ENCODE measurements at places on chromosomes 2 and 18. TPM values are rescaled to one million over a fixed set of nuclear protein-coding genes. Genes with fewer than 3 reads are reported as not detected.

- no peak for DNase-seq
Measured at GRCh38 chr18:13451661-13452387, 233.3 kb downstream of the LDLRAD4 start.

DNA sequence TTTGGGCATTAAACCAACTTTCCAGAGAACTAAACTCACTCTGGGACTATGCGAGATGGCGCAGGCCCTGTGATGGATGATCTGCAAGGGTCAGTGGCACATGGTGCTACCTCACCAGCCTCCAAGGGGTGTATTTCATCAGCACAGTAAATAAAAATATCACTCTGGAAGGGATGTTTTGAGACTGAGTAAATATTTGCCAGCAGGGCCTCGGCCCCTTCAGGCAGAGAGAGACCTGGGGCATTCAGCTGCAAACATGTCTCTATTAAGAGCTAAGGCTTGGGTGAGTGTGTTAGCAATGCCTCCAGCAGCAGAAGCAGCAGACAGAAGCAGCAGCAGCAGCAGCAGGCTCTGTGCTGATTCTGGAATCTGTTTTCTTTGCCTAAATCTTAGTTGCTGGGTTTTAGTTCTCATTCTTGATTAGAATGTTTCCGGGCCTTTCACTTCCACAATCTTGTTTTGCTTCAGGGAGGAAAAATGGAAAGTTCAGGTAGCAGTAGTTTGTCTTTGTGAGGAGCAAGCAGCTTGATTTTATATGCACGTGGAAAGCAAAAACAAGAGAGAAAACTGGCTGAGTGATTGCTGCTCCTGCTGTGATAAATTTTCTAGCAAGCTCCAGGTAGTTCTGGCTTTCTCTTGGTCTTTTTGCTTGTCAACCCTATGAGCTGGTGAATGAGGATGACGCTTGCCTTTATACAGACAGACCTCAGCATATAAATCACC, 18.6 kb downstream of the ADCYAP1 start:
- DNase-seq, result no peak

DNA sequence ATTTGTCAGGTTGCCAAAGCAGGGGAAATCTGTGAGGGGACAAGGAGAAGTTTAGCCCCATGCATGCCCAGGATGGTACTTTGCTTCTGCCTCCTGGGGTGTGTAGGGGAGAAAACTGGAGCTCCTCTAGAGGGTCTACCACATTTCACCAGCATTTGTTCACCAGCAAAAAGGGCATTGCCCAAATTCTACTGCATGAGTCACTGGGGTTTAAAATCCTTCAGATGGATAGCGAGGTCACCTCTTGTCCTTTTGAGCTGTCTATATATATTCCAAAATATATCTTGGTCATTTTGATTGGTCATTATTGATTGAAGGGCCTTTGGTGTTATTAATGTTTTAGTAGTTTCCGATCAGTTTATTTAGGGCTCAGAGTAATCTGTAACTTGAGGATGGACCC, 18.7 kb downstream of the FHOD3 start:
- DNase-seq, result no peak

GRCh38 chr2:9408641-9409151, 14.6 kb downstream of the ITGB1BP1 start:
- DNase-seq, result no peak

Gene COLEC12
- total RNA-seq, result 0.20 TPM

Gene PTPRM
- total RNA-seq, result 23.9 TPM

GRCh38 chr18:76414936-76415621, 80.0 kb downstream of the ZNF516 start:
- DNase-seq, result no peak

- DNase-seq, result no peak
Measured at GRCh38 chr2:53473775-53474311, 293.8 kb upstream of the CHAC2 start.

- DNase-seq, result no peak
Measured at GRCh38 chr2:60337142-60337497, 216.3 kb downstream of the BCL11A start.

DNA sequence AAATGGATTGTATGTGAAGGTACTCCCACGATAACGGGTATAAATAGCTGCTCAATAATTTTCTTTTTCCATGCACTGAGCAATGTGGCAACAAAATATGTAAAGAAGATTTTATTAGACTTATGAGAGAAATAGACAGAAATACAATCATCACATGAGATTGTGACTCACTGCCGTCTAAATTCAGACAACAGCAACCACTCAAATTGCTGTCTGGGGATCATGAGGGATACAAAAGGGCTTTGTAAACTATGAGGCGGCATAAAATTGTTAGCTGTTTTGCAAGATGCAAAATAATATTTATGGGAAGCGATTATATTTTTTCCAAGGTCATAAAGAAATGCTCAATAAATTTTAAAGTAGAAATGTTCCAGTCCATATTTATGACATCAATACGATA, 259.1 kb upstream of the AGAP1 start:
- DNase-seq, result no peak

Gene RAB6C
- 0.25 TPM for total RNA-seq

DNA sequence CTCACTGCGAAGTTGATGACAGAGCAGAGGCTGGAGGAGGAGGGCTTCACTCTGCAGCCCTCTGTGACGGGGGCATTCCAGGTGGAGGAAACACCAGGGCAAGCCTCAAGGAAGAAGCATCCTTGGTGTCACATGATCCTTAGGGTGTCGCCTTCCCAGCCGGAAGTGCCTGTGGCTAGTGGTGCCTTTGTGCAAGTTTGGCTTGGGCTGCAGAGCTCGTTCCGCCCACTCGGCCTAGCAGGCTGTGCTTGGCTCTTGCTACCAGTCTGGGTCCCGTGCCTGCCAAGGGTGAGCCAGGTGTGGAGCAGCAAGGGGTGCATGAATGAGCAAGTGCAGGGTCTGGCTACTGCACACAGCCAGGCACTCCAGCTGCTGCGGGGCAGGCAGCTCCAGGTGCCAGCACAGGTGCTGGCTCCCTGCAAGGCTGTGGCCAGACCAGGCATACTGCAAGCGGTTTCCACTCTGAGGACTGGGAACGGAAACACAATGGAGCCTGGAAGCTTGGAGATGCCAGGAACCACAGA, 325.3 kb upstream of the SMIM21 start:
- DNase-seq, result no peak

Gene CD207
- 0.51 TPM for total RNA-seq

All from glutamatergic neuron (in vitro differentiated cells).